ENCODE measurements at places on chromosomes 16 and 17.

DNA sequence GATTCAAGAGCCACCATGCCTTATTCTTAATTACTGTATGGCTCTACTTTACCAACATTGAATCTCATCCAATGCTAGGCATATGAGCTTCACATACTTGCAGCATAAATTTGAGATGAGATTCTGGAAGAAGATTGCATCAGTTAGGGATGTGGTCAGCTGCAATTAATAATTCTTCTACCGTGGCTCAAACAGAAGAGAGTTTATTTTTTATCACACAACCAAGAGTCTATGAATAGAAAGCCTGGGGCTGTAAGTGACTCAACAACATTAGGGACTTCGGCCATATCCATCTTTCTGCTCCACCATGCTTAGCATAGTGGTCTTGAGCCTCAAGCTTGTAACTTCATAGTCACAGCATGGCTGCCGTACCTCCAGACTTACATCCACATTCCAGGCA, 179.4 kb upstream of the IRX6 start:
- no peak for DNase-seq

GRCh38 chr16:67112591-67113399, 3.1 kb downstream of the PHAF1 start:
- no peak for DNase-seq

DNA sequence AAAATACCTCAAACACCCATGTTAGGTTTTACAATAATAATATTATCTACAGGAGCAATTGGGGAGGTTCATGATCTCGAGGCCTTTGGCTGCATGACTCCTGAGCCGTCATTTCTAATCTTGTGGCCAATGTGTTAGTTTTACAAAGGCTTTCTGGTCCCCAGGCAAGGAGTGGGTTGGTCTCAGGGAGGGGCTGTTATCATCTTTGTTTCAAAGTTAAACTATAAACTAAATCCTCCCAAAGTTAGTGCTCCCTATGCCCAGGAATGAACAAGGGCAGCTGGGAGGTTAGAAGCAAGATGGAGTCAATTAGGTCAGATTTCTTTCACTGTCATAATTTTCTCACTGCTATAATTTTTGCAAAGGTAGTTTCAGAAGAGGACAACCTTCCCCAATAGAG, 9.1 kb upstream of the CCL5 start:
- no peak for DNase-seq

- DNase-seq, result no peak
Measured at GRCh38 chr17:17551361-17551760, 40.1 kb downstream of the PEMT start.

- DNase-seq, result no peak
Measured at GRCh38 chr17:31663576-31663975, 195.5 kb downstream of the COPRS start.

- no peak for DNase-seq
Measured at GRCh38 chr16:11456741-11457140, 111.5 kb downstream of the RMI2 start.

GRCh38 chr16:57732037-57732436, 3.5 kb upstream of the KATNB1 start:
- no peak for DNase-seq

DNA sequence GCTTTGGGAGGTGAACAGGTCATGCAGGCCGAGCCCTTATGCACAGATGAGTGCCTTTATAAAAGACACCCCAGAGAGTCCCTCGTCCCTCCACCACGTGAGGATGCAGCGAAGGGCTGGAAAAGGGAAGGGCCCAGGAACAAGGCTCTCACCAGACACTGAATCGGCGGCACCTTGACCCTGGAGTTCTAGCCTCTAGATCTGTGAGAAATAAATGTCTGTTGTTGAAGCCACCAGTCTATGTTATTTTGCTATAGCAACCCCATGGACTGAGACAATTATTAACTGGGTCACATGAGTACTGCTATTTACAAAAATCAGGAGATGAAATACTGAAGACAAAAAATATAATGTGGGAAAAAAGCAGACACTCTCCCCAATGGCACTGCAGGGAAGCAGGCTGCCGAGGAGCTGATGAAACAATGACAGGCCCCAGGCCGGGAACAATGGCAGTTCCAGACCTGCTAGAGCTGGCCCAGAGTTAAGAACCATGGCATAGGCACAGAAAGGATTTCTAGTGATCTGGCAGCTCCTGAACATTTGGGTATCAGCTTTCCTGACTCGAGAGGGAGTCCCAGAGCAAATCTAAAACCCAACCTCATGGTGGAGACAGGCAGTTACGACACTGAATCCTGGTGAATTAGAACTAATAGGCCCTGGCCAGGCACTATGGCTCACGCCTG, 17.8 kb upstream of the GGA2 start:
- no peak for DNase-seq

- DNase-seq, result no peak
Measured at GRCh38 chr16:47644661-47645060, 183.5 kb downstream of the PHKB start.

DNA sequence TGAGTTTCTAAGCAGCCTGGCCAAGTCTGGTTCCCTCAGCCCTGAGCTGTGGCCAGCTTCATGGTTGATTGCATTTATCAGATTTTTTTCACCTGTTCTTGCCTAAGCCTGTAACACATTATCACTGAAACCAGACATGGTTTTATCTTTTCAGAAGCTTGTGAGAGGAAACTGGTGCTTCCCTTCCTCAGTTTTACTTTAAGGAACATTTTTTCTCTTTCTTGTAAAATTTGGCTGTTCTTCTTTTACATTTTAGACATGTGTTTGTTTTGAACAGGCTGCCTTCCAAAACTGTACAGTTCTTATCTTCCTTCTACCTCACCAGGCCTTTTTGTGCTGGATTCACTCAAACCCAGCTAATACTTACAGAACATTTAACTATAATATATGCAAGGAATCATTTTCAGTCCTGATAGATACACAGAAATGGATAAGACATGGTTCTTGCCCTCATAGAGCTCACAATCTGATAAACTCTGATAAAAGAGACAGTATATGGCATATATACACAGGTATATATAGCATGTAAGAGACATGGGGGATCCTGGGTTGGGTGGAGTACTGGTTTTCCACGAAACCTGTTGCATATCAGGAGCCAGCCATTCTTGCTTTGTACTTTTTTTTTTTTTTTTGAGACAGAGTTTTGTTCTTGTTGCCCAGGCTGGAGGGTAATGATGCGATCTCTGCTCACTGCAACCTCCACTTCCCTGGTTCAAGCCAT, 44.5 kb downstream of the ZNRF1 start:
- DNase-seq, result no peak

DNA sequence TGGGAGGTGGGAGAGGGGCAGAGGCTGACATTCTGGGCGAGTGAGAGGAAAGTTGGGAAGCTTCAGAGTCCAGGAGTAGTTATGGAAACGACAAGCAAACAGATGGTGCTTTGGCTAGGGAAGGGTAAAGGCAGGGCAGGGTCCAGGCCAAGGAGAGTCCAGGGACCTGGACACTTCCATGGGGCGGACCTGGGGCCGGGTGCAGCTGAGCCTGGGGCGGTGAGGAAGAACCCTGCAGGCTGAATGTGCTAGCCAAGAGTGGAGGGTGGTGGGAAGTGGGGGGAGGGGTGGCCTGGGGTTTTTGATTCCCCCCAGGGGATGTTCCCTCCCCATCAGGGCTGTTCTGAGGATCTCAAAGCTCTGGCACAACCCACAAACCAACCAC, 2.6 kb downstream of the PPP1R9B start:
- no peak for DNase-seq

DNA sequence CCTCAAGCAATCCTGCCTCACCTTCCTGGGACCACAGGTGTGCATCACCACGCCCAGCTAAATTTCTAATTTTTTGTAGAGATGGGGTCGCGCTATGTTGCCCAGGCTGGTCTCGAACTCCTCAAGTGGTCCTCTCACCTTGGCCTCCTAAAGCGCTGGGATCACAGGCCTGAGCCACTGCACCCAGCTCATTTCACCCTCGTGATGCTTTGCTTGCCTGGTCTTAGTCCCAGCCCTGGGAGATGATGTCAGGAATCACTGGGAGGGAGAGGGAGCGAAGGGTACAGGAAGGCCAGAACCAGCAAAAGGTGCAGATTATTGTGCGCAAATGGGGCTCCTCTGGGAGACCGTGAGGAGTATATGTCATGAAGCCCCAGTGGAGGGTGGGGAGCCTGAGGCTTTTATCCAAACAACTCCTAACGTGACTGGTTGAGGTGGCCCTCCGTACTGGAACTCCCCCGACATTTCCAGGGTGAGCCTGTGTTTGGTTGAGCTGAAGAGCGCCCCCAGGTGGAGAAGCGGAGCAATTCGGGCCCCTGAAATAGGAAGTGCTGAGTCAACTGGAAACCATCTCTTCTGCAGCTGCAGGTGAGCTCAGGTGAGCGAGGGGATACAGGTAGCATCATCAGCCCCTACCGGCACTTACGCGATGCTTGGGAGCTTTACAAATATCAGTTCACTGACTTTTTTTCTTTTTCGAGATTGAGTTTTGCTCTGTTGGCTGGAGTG, 41.2 kb upstream of the HAPSTR1 start:
- DNase-seq, result no peak

GRCh38 chr16:79962962-79963361, 362.4 kb upstream of the MAF start:
- DNase-seq, result no peak

Data from activated CD4-positive, CD25-positive, alpha-beta regulatory T cell (primary cell).